ENCODE measurements at places on chromosomes 5 and 9.

DNA sequence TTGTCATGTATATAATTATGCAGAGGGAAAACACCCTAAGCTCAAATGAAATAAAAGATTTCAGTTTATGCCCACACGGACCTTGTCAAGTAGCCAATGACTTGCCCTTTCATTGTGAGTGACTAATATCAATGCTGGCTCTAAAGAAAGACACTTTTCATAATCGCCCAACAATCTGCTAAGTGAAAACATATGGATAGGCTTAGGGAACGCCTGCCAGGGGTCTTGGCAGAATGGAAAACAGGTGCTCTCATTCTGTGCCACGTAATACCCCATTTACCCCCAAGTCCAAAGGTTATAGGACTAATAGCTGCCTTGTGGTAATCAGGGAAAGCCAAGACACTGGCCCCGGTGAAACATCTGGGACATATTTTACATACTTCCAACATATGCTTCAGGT lies 157.7 kb downstream of the SLF1 start:
- H3K36me3 ChIP-seq, result no peaks in the 10 kb centered on the region
- no peak overlapping the region for H3K4me3 ChIP-seq
- H3K27me3 ChIP-seq, result no peaks in the 10 kb centered on the region
- no peak overlapping the region for H3K27ac ChIP-seq
- no peaks in the 10 kb centered on the region for H3K4me1 ChIP-seq
- DNase-seq, result no peak

DNA sequence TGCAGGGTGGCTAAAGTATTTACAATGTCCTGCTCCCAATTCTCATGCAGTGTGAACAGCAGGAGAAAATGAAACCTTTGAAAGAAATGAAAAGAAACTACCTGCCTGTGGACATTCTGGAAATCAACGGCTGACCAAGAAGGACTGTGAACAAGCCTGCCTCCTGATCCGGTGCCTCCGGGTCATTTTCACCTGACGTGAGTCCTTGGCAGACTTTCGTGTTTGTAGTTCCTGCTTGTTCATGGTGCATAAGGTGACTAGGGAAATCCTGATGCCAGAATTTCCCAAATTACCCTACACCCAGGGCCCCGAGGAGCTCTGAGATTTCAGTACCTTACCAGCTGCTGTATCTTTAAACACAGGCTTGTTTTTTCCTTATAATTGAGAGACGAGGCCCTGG lies 317.5 kb downstream of the TLE1 start:
- H3K4me3 ChIP-seq, result no peak overlapping the region
- H3K27me3 ChIP-seq, result no peaks in the 10 kb centered on the region
- H3K4me1 ChIP-seq, result no peaks in the 10 kb centered on the region
- DNase-seq, result no peak
- no peak overlapping the region for H3K27ac ChIP-seq
- H3K36me3 ChIP-seq, result no peaks in the 10 kb centered on the region

DNA sequence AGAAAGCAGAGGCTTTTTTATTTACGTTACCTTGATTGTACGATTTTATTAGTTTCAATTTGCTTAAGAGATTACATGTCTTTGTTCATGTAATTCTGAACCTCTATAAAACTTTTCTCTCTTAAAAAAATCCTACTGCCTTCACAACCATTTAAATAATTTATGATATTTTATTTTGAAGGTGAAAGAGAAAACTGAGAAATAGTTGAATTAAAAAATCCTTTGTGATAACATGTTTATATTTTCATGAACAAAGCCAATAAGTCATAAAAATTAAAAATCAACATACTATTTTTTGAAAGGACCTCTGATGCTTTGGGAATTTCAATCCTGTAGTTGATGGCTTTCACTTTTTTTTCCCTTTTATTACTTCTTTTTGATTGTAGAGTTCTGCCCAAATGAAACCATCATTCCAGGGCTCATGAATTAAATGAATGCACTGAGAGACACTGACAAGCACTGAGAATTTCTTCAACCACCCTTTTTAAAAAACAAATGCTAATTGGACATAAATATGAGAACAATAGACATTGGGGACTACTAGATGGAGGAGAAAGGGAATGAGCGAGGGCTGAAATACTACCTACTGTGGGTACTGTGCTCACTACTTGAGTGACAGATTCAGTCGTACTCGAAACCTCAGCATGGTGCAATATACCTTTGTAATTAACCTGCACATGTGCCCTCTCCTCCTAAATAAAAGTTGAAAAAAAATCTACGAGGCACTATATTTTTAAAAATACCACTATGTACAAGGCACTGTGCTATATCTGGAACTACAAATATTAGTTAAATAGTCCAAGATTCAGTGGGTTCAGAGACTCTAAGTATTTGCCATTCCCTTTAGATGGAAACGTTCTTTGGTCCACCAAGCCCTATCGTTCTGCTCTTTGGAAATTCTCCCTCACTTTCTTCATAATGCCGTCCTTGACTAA lies 5.9 kb downstream of the CDKN2A start:
- no peak overlapping the region for H3K4me3 ChIP-seq
- DNase-seq, result no peak
- H3K4me1 ChIP-seq, result peaks cover 6% of the 10 kb centered on the region
- no peak overlapping the region for H3K27ac ChIP-seq
- peaks cover 4% of the 10 kb centered on the region for H3K27me3 ChIP-seq

- no peak for DNase-seq
- peaks cover 3% of the 10 kb centered on the region for H3K36me3 ChIP-seq
- no peak overlapping the region for H3K27ac ChIP-seq
- no peak overlapping the region for H3K4me3 ChIP-seq
- H3K4me1 ChIP-seq, result no peaks in the 10 kb centered on the region
- H3K27me3 ChIP-seq, result no peaks in the 10 kb centered on the region
Measured at GRCh38 chr5:54547711-54548250, 30.2 kb downstream of the SNX18 start.

DNA sequence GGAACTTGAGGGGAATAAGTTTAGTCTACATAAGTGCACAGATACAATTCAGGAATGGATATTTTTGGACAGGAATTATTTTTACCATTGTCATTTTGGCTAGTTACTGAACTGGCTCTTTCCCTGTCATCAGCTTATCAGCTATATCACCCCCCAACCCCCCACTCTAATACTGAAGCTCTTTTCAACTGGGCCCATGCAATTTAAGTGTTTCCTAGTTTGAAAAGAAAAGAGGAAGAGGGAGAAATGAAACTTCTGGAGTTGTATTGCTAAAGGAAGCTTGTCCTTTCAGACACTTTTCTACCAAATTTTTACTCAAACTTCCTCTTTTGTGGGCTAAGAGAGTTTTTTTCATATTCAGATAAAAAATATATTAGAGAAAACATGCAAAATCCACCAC lies 18.5 kb upstream of the TIMD4 start:
- no peaks in the 10 kb centered on the region for H3K27me3 ChIP-seq
- no peak overlapping the region for H3K4me3 ChIP-seq
- no peaks in the 10 kb centered on the region for H3K36me3 ChIP-seq

Measured in CD4-positive, alpha-beta memory T cell (primary cell).